Midbrain (tissue), 1 donor: ENCODE measurements at places on chromosomes 5 and 9.
A peak's percentile ranks its signal among the peaks of the same experiment; 100 is the strongest.

GRCh38 chr5:34903260-34903659 is 12.0 kb downstream of the RAD1 start:
- no peak for DNase-seq

DNA sequence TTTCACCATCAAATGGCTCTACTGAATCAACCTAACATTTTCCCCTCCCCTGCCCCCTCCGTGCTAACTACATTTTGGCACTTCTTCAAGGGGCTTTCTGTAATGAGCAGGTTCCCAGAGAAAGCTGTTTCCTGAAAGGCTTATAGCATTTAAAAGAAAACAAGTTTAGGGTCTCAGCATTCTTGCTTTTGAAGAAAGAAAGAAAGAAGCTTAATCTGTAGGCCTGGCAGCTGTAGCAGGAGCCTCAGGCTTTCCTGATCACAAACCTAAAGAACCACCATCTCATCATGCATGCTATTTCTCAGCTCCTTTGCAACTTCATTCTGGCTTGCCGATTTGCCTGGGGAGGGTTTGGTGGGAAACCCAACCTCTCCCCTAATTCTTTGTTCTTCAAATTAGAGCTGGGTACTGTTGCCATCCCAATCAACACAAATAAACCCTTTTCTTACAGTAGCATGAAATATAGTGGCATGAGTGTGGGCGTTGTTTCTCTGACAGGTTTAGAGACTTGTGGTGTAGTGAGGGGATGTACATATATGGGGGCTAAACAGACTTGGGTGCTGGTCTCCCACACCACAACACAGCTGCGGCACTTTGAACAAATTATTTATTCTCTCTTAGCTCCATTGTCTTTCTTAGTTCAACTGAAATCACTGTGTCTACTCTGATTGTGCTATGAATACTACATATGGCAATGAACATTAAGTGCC is 160.5 kb upstream of the TNC start:
- DNase-seq: no peak

DNA sequence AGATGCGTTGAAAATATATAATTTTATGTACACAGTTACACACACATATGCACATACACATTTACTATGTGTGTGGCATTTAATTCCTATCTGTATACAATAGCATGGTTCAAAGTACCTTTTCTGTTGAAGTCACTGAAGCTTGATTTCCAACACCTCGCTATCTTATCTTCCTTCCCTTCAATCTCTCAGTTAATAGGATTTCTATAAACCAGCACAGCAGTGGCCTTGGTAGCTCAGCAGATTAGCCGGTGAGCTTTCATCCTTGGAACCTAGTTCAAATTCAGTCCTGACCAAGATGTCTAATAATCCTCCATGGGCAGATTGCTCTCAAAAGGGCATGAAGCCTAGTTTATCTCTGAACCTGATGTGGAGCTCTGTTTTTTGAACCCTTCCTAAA is 2389.5 kb downstream of the MAT2B start:
- DNase-seq: no peak

DNA sequence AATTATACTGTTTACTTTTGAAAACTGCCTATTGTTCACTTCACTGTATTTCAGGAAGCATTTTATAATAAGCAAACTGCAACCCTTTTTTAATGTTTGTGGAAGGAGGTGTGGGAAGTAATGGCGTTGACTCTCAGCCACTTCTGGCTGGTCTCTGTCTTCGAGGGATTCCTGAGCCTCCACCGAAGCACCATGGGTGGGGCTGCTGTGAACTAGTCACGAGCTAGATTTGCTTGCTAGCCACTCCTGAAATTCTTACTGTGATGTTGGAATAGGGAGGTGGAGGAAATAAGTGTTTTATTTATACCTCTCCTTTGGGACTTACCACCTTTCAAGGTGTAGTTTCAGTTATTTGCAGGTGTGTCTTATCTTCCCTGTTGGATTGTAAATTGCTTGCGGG is 26.8 kb downstream of the PIP5K1B start:
- no peak for DNase-seq

GRCh38 chr5:151086905-151087360 is 6.1 kb upstream of the TNIP1 start:
- DNase-seq: no peak

GRCh38 chr9:118928722-118929121 is 440.5 kb downstream of the BRINP1 start:
- no peak for DNase-seq

- DNase-seq: peak; percentile 79
Measured at GRCh38 chr5:124747791-124748686, 1.6 kb upstream of the ZNF608 start.

- no peak for DNase-seq
Measured at GRCh38 chr9:89538871-89539270, 41.0 kb upstream of the SEMA4D start.

DNA sequence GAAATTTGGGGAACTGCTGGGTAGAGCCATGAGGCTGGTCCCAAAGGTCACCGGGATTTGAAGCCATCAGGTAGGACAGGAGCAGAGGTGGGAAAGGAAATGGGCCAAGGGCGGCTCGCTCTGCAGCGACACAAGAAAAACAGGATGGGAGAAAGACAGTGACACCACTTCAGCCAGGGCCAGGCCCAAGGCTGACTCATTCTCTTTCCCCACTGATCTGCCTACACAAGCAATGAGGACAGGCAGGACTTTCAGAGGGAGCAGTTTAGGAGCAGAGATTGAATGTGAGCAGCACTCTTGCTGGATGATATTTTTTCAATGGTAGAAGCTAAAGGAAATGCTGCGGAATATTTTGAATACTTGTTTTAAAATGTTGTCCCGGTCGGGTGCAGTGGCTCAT is 3.5 kb downstream of the RUFY1 start:
- DNase-seq: no peak

- no peak for DNase-seq
Measured at GRCh38 chr9:2493109-2493508, 128.5 kb upstream of the VLDLR start.

- no peak for DNase-seq
Measured at GRCh38 chr9:98576354-98576753, 132.4 kb downstream of the GABBR2 start.

DNA sequence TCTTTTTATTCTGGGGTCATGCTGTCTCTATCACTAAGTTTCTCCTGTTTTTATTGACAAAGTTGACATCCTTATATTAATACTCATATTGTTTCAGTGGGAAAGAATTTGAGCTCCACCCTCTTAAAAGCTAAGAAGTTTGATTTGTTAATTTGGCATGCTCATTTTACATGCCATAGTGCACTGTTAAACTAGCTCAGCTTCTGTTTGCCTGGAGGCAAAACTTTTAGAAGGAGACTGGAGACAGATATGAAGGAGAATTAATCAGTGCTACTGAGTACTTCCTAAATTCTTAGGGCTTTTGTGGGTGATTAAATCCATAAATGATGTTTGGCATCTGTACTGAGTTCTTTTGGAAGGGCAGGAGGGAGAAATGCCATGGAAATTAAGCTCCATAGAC is 138.9 kb downstream of the NTRK2 start:
- no peak for DNase-seq

- no peak for DNase-seq
Measured at GRCh38 chr5:79111387-79111959, at the start of gene BHMT. TSS of gene BHMT (plus strand) at chr5:79111809. CDS start at chr5:79111886, 77 bp downstream.
